ENCODE measurements at places on chromosomes 1 and 21.
A peak's percentile ranks its signal among the peaks of the same experiment; 100 is the strongest.

GRCh38 chr1:236565530-236565929 lies 38.8 kb downstream of the HEATR1 start:
- DNase-seq, result no peak

DNA sequence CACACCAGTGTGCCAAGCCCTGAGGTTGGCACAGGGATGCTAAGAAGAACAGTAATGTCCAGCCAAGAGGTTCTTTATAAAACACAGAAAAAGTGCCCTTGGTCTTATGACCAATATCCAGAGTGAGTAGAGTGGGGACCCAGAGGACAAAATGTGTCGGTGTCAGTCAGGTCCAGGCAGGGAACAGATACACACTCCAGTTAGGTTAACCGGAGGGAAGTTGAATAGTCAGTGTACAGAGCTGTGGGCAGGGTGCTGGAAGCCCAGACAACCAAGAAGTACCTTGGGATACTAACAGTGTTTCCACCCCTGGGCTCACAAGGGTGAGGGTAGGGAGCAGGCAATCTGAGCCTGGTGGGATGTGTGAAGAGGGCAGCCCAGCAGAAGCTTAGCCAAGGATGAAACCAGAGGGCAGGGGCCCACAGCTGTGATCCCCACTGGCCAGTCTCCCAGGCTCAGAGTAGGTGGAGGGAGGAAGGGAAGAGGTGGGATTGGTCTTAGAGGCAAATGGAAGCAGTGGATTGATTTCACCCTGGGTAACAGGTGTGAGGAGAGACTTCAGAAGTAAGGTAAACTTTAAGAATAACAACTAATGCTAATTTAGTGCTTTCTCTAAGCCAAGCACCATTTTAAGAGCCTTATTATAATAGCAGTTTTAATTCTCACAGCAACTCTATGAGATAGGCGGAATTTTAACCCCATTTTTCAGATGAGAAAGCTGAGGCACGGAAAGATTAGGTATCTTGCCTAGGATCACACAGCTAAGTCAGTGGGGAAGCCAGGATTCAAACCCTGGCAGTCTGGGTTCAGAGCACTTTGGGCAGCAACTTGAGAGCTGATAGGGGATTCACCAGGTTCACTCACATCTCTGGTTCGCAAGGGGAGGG lies 143.4 kb upstream of the HOOK1 start:
- DNase-seq, result no peak

DNA sequence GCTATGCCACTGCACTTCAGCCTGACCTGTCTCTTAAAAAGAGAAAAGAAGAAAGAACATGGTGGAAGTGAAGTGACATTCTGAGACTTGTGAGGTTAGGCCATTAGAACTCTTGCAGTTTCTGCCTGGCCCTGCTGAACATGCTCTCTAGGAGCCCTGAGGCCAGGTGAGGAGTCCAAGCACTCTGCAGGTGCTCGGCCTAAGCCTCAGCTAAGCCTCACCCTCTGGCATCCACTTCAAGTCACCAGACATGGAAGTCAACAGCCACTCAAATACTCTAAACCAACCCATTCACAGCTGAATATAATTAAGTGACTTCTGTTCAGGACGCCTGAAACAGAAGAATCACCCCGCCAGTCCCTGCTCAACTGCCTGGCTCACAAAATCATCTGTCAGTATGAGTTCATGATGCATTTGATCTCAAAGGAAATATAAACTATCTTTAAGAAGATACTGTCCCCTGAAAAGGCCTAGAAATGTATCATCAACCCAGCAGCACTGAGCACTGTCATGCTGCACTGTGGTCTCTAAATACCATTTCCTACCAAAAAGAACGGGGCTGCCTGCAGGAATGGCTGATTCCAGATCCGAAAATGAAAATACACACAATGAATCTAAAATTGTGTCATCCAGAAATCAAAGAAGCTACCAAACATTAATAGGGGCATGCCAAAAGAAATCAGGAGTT lies 118.8 kb downstream of the PSMG1 start:
- DNase-seq, result no peak

GRCh38 chr1:145979746-145980456 lies 15.4 kb downstream of the POLR3GL start:
- DNase-seq, result peak; percentile 65

DNA sequence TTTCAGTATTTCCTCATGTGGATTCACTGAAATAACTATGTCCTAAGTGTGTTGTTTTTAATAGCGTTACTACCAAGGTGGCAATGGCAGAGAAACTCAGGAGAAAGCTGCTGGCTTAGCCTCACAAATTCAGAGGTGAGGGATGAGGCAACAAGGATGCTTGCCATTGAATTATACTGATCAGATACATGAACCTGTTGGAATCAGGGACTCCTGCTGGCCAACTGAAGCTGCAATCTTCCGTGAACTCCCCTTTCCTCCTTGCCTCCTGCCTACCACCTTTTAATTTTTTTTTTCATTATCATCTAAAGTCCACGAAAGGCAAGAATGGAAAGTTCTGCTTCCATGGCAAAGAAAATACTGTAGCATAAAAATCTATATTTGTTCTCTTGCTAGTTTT lies 254.7 kb downstream of the NFIA start:
- DNase-seq, result no peak

DNA sequence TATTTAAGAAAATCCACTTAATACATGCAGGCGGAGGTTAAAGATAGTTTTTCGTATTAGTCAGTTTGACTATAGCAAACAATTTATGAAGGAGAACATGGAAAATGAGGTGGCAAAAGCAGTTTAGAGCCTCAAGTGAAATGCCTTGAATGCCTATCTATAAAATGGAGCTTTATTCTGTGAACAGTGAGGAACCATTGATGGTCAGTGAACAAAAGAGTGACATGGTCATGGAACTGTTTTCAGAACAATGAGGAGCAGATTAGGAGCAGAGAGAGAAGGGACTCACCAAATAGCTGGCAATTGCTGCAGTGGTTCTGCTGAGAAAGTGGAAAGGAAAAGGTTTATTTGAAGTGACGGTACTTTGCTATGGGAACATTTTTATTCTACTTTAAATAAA lies 299.8 kb downstream of the DUSP10 start:
- no peak for DNase-seq

GRCh38 chr1:200895443-200895789 lies 716 bp downstream of the INAVA start:
- no peak for DNase-seq

DNA sequence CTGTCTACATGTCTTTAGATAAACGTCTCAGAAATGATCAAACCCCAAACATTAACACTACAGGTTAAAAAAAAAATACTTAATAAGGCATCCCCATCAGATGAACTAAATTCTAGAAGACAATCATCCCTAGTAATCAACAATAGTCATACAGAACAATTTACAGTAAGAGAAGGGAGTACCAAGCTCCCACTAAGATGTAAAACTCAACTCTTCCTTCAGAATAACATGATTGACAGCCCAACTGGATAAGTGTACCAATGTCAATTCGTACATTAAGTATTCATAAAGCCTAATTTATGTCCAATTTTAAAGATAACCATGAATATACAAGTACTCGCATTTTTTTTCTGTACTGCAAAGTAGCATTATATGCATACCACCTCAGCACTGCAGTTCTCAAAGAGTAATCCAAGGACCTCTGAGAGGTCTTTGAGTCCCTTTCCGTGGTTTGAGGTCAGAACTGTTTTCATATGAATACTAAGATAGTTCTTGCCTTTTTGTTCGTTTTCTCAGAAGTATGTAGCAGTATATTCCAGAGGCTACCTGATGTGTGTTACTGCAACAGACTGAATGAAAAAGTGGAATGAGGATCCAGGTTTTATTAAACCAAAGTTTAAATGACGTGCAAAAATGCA lies 6.6 kb downstream of the SCAF4 start:
- DNase-seq, result no peak

GRCh38 chr1:223208164-223209076 lies 65.4 kb upstream of the TLR5 start:
- no peak for DNase-seq

- DNase-seq, result no peak
Observed at GRCh38 chr1:164443166-164443565, 115.8 kb upstream of the PBX1 start.

DNA sequence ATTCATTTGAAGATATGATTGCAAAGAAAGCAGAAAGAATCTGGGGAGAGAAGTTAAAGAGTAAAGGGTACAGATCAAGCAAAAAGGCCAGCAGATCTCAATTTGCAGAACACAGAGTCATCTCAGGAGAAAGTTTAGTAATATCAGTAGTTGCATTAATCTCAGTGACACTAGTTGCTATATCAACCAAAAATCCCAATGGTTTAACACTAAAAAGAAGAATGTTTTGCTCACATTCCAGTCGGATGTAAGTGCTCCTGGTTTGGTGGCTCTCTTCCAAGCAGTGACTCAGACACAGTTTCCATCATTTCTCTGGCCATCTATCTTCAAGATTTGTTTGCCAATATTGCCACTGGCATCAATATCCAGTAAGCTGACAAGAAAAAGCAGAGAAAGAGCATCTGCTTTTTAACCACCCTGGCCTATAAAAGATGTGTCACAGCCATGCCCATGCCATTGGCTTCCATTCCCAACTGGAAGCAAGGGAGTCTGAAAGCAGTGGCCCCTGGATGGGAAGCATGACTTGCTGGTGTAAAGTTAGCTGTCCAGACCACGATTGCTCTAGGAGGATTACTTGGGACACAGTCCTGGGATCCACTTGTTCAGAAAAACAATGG lies 45.5 kb upstream of the AIM2 start:
- DNase-seq, result no peak

- no peak for DNase-seq
Observed at GRCh38 chr1:223011505-223011856, 131.6 kb downstream of the TLR5 start.

GRCh38 chr1:95974586-95974985 lies 740.6 kb downstream of the RWDD3 start:
- no peak for DNase-seq

- no peak for DNase-seq
Observed at GRCh38 chr1:99119188-99119587, 114.5 kb upstream of the PLPPR5 start.

- DNase-seq, result peak; percentile 44
Observed at GRCh38 chr1:55179177-55179835, 35.9 kb downstream of the USP24 start.

- DNase-seq, result no peak
Observed at GRCh38 chr1:30751830-30752650, 5.5 kb downstream of the LAPTM5 start.

- DNase-seq, result no peak
Observed at GRCh38 chr1:31105646-31106045, 40.1 kb upstream of the PUM1 start.

DNA sequence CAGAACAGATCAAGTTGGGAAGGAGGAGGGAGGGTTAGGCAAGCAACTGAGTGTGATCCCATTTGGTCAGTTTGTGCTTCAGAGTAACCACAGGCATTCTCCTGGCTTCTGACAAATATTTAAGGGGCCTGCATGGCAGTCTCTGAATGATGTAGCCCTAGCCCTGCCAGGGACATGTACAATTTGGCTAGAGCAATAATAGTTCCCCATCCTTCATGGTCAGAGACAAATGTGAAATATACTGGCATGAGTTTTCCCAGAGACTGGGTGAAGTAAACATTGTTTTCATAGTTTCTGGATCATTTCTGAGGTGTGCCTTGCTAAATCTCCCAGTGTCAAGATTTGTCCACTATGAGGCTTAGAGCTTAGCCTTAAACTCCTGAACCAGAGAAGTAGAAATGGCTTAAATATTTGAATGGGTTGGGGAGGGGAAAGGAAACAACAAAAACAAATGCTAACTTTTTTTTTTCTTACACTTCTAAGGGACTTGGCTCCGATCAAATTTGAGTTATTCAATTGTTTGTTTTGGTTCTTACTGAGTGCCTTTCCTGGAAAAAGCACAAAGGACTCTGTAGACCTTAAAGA lies 42.0 kb upstream of the UBE2U start:
- DNase-seq, result no peak

- DNase-seq, result no peak
Observed at GRCh38 chr1:226808501-226808900, 61.9 kb upstream of the PSEN2 start.

- DNase-seq, result no peak
Observed at GRCh38 chr1:205350691-205351141, 6.0 kb downstream of the KLHDC8A start.

DNA sequence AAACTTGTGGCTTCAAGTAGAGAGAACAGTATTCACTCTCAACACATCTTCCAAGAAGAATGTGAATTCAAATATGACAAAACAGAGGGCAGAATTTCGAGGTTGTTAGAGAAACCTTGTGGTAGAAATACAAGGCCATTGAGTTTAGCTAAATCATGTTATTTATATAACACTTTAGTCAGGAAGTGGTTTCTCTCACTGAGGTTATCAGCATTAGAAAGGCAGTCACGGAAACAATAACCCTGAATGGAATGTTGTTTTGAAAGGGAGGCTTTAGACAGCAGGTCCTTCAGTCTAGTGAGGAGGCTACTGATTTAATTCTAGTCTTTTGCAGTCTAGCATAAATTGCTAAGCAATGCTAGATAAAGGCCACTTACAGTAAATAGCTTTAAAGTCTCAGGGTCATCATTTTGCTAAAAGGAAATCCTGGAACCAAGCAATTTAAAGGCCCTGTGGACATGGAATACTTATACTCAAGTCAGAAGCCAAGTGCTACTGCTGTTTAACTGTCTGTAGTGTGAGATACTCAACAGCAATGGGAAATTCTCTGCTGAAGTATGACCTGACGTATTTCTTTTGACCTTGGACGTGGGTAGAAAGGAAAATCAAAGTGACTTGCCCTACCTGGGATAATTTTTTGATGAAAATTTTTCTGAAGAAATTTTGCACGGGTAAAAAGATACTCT lies 89.0 kb upstream of the CHODL start:
- DNase-seq, result no peak

DNA sequence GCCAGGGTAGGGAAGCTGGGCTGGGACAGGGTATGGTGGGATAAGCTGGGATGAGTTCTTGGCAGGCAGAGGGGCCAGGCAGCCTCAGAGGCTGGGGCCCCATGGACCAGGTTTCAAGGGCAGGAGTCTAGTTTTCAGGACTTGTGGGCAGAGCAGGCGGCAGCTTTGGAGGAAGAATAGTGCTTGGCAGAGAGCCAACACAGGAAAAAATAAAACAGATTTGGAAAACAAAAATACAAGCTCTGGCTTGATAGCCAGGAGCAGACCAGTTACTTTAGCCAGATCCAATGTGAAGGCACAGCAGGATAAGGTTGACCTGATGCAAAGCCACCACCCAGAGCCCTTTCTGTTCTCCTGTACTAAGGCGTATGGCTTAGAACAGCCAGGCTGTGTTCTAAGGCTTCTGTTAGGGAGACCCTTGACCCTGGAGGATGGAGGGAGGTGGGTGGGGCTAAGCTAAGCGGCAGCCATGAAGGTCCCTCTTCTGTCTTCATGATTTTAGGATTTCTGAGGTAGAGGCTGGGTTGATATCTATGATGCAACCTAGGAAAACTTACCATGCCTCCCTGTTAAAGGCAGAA lies 5.5 kb downstream of the TRAF5 start:
- DNase-seq, result no peak

- DNase-seq, result no peak
Observed at GRCh38 chr1:229093238-229093540, 177.7 kb upstream of the RAB4A start.

All from SIG-M5 (cell line).